Iris pigment epithelial cell (primary cell): ENCODE measurements at places on chromosomes 1 and 21.

DNA sequence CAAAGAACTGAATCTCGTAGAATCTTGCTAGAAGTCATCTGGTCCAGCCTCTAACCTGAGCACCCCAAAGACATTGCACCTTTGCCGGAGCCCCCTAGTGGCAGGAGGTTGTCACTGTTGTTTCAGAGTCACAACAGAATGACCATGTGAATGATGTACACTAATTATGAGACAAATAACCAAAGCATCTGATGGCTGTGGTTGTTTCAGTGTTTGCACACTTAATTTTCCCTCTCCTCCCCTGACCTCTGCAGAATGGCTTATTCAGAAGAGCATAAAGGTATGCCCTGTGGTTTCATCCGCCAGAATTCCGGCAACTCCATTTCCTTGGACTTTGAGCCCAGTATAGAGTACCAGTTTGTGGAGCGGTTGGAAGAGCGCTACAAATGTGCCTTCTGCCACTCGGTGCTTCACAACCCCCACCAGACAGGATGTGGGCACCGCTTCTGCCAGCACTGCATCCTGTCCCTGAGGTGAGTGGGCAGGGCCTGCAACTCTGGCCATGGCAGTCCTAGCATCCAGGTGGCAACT lies 26.4 kb downstream of the TRAF5 start:
- peak; percentile 21 for DNase-seq

DNA sequence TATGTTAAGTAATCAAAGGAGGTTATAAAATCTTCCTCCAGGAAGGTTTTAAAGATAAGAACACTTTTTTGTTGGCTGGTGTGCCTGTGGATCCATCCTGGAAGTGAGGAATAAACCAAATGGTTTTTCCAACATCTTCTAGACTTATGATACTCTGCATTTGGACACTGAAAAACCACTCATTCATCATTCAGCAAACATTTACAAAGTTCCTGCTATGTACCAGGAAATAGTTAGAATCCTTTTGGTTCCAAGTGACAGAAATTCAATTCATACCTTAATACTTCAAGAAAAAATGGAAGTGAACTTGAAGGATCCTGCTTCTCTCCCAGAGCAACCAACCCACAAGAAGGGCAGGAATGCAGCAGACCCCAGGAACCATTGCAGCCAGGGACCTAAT lies 39.6 kb upstream of the PIGC start:
- DNase-seq: no peak

DNA sequence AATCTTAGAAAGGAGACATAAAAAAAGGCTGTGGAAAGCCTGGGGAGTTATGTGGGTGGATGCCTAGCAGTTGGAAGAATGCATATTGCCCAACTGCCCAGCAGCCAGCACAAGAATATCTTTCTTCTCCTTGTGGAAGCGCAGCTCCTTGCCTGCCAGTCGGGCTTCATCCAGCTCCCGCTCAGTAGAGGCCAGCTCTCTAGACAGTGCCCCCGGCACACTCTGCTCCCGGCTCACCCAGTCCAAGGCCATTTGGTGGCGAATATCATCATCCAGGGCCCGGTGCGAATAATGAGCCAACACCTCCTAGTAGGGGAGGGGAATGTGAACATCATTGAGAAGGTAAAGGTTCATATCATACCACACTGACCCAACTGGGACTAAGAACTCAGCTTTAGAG lies 9.0 kb upstream of the RBM8A start:
- no peak for DNase-seq

DNA sequence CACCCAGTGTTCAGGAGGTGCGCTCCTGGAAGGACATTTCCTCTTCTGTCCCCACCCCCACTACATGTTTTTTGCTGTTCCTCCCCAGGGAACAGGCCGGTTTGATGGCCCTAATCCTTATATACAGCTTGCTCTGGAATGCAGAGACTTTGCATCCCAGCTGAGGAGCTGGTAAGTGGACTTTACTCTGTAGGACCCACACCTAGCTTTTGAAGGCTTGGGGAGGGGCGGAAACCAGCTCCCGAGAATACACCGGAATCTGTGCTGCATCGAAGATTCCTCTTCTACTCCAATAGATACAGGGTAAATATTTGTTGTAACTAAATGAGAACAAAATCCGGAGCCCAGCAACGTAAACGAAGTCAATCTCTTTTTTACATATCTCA lies 1.2 kb upstream of the CGN start:
- DNase-seq: no peak

GRCh38 chr1:182170891-182171461 lies 109.5 kb upstream of the ZNF648 start:
- DNase-seq: no peak

DNA sequence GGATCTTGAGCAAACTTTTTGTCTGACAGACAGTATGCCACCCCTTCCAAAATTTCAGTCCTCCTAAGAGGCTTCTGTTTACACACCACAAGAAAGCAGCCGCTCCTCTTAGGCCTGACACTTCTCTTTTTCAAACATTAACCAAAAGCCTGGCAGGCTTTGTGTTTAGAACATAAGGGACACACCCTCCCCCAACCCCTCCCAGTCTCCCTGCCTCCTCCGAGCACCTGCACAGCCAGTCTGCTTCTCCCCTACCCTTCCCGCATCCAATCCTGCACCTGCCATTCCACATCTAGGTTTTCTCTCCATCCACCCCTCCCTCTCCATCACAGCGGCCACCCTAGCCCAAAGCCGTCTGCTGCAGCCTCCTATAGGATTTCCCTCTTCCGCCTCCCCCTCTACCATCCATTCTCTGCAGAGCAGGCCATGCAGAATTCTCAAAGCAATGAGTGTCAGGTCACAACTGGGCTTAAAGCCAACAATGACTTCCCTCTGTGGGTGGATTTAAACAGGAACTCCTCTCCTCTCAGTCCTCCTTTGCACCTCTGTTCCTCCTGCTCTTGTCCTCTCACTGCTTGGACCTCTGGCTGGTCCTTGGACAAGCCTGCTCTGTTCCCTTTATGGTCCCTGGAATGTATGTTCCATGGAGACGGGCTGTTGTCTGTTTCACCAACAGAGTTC lies 478.2 kb downstream of the NPHP4 start:
- no peak for DNase-seq

DNA sequence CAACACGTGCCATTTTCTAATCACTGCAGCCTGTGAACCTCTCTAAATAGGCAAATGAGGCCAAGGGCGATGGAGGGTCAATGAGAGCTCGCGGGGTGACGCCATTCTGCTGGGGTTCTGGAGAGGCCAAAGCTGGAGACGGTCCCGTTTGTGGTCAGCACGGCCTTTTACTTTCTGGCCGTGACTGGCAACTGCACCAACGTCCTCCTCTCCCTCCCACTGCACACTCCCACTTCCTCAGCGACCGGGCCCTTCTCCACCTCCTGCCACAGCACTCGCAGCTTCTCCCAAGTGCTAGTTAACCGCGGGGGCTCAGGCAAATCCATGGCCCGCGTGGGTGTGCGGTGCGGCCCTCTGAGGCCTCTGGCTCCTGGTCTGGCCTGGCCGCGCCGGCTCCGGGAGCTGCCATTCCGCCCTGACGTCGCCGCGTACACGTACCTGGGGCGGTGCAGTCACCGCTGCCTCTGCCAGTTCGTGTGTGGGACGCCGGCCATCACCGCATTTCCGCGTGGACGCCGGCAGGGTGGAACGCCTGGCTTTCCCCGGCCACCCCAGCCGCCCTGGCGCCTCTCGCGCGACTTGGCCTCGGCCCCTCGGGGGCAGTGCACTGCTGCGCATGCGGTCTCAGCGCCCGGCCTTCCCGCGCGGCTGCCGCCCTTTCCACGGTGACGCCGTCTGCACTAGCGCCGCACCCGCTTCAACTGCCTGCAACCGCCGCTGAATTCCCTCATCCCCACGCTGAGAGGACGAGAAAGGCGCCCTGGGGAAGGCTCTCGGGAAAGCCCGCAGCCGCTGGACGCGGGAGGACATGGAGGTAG lies 18.2 kb downstream of the OR2C3 start:
- DNase-seq: no peak

GRCh38 chr1:117114877-117115276 lies 6.7 kb downstream of the TRIM45 start:
- no peak for DNase-seq

DNA sequence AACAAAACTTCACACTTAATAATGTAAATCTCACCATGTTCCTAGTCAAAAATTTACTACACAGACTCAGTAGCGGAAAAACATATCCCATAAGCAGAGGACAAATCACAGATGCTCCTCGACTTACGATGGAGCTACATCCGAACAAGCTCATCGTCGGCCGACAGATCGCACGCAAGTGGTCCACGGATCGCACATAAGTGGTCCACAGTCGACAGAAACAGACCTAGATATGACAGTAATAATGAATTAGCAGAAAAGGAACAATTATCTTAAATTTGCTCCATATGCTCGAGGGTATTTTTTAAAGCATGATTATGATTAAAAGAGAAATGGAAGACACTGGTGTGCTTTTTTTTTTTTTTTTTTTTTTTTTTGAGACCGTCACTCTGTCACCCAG lies 36.3 kb downstream of the WDR4 start:
- DNase-seq: no peak

- no peak for DNase-seq
These were observed at the start of gene PGLYRP3 for GRCh38 chr1:153312570-153313186. Gene PGLYRP3 (minus strand): TSS chr1:153312952. CDS start chr1:153310665, 2,287 bp downstream.

GRCh38 chr1:75472971-75473603 lies 137.8 kb downstream of the SLC44A5 start:
- no peak for DNase-seq

- DNase-seq: no peak
These were observed 76.6 kb upstream of the VAV3 start for GRCh38 chr1:108041360-108042142.

DNA sequence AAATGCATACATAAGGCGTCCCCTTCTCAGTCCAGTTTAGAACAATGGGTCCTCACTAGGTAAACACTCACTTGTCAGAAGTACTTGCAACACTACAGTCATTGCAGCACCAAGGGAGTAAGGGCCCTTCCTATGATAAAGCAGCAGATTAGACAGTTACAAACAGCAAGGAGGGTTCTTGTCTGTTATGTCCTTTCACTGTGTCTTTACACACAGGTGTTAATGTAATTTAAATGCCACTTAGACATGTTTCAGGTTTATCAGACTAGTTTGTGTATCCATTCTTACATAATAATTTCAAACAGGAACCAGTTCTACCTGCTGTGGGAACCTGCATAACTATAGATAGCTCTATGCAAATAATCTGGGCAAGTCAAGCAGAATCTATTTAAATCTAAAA lies 105.6 kb upstream of the USH2A start:
- no peak for DNase-seq

- no peak for DNase-seq
These were observed 533.7 kb upstream of the DAB1 start for GRCh38 chr1:57957576-57957975.

GRCh38 chr1:71031426-71031825 lies 16.2 kb downstream of the PTGER3 start:
- no peak for DNase-seq

GRCh38 chr1:37071829-37072228 lies 37.5 kb upstream of the GRIK3 start:
- DNase-seq: no peak

DNA sequence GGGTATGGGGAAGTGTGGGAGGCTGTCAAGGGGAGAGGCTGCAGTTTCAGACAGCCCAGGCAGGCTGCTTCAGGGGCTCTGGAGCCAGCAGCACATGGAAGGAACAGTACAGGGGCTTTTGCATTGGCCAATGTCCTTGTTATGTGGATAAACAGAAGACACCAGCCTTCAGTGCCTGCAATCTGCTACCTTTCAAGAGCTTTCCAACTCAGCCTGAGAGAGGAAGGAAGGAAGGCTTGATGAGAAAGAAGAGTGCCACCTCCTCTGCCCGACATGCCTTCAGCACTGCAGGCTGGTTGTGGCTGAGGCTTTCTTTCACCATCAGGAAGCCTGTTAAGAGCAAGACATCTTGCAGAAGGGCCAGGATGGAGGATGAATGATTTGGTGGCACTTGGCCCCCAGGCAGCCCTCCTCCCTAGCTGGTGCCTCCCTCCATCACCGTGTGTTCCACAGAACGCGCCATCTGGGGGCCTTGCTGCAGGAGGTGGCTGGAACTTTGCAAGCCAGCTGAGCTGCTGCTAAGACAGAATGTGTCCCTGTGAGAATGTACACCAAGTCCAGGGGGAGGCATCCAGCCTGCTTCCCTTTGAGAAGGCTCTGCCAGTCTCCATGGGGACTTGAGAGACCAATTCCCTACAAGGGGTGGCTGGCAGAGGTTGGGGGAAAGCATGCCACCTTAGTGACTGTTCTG lies 372.4 kb upstream of the PROX1 start:
- no peak for DNase-seq

GRCh38 chr1:119005724-119006405 lies 17.7 kb upstream of the TBX15 start:
- DNase-seq: no peak

GRCh38 chr1:246511203-246511602 lies 4.1 kb upstream of the SMYD3 start:
- no peak for DNase-seq

- peak; percentile 65 for DNase-seq
These were observed 2.8 kb downstream of the ARMH1 start for GRCh38 chr1:44677201-44677766.

- DNase-seq: no peak
These were observed 262.1 kb downstream of the AKT3 start for GRCh38 chr1:243587823-243588560.

DNA sequence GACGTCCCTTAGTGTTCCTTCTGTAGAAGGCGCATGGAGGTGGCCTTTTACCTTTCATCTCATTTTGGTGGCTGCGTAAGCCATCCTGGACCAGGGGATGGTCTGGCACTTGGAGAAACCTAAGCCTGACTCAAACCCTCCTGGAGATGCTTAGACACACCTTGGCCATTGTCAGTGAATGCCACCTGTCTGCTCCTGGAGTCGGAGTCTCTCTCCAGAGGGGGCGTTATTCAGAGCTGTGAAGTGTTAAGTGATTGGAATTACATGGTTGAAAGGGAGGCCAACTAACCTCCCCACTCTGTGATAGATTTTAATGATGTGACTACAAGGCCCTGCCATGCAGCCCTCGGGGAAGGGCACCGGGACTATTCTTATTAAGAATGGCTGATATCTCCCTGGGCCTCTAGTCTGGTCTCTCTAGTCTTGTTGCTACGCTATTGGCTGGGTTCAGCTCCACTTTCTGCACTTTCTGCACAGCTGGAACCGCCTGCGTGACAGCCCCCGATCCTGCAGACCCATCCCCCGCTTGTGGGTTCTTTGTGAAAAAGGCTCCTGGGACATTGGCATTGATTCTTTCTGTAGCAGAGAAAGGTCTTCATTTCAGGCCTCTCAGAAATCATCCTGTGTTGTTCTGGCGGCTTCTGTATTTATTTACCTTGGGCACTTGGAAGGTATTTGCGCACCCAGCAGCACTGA lies 4.2 kb downstream of the RASSF5 start:
- no peak for DNase-seq

DNA sequence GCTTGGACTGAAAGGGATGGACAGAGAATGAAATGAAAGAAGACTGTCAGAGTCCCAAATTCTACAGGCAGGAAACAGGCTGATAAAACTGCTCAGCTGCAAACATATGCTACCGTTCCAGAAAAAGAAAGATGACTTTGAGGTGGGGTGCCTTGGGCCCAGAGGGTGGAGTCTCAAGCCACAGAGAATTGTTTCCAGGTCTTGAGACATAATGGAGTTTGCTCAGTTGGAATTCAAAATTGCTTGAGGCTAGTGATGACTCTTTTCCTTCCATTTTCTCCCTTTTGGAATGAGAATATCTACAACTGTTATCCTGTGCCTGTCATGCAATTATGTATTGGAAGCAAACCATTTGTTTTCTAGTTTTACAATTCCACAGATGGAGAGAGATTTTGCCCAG lies 23.6 kb upstream of the PSEN2 start:
- DNase-seq: no peak

GRCh38 chr21:40215941-40216340 lies 348.7 kb downstream of the PCP4 start:
- DNase-seq: no peak
